HuH-7 (cell line): ENCODE measurements at places on chromosomes 6 and 20.

- no peak for DNase-seq
Observed at GRCh38 chr6:89585154-89585553, 53.4 kb downstream of the LYRM2 start.

- peak; percentile 11 for DNase-seq
Observed at GRCh38 chr6:89729818-89730217, 89.8 kb downstream of the MDN1 start.

- no peak for DNase-seq
Observed at GRCh38 chr6:2257363-2257762, 12.0 kb upstream of the GMDS start.

DNA sequence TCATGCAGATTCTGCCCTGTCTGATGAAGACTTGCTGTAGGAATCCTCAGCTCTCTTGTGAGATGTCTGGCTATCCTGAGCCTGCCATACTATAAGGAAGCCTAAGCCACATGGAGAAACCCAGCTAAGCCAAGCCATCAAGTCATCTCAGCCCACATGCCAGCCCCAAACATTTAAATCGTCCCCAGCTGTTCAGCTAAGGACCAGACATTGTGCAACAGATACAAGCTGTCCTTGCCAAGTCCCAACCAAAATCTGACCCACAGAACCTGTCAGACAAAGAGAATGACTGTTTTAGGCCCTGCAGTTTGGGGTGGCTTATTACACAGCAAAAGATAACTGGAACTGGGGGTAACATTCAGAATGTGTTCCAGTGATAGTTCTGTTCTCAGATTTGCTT lies 36.8 kb upstream of the FOXC1 start:
- no peak for DNase-seq

DNA sequence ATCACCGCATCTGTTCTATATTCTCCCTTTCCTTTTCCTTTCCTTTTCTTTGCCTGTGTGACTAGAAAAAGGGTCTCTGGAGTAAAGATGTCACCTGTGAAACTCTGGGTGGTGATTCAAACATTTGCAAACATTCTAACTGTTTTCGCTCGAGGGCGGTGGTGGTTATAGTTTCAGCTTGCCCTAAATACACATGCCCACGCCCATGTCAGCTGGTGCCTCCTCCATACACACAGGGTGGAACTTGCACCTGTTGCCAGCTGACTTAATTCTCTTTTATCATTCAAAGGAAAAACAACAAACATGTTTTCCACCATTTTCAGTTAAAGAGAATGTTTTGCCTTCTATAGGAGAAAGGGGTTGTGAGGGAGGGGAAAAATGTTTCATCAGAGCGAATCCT lies 381.9 kb upstream of the ARID1B start:
- no peak for DNase-seq

DNA sequence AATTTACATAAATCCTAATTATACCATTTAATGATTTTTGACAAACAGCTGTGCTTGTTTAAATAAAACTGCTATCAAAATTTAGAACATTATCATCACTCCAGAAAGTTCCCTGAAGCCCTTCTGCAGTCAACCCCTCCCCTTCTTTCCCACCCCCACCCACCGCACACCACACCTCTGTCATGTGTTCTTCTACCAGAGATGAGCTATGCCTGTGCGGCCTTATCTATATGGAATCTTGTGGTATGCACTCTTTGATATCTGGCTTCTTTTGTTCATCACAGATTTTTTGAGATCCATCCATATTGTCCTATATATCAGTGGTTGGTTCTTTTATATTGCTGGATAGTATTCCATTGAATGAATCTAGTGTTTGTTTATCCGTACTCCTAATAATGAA lies 7.2 kb downstream of the MYLIP start:
- DNase-seq, result no peak

DNA sequence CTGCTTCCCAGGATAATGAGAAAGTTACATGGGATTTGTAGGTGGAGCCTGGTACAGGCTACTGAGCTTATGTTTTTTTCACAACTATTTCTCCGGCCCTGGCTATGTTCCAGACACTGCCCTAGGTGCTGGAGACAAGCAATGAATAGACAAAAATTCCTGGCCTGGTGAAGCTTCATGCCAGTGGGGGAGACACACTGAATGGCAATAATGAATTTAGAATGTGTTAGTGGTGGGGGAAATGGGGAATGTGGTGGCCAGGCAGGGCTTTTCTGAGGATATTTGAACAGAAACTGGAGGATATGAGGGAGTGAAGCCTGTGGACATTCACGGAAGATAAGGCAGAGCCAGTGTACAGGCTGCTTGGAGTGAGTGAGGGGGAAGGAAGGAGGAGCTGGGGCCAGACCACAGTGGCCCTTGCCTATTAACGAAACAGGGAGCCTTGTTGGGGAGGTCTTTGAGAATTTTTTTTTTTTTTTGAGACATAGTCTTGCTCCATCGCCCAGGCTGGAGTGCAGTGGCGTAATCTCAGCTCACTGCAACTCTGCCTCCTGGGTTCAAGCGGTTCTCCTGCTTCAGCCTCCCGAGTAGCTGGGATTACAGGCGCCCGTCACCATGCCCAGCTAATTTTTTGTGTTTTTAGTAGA lies 6.6 kb downstream of the FOXS1 start:
- no peak for DNase-seq

DNA sequence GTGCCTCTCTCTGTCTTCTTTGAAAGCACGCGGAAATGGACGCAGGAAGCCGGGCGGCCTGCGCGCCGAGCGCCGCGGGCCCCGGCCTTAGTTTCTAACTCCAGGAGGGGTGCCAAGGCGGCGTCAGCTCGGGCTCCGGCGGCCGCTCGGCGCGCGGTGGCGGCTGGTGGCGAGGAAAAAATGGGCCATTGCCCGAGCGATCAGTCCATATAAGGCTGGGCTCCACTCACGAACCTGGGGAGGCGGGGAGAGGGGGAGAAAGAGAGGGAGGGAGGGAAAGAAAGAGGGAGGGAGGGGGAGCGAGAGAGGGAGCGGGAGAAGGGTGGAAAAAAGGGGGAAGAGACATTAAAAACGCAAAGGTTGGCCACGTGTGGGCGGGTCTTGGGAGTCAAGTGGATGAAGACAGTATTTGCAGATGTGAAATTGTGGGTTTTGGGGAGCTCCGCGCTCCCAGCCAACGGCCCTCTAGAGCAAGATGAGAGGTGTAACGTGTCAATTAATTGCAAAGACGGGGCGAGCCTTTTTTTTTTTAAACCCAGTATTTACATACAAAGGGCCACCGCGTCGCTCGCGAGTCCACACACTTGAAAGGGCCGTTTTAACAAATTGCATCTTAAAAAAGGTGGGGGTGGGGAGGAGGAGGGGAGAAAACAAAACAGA lies at the start of gene NKX2-2:
Gene NKX2-2 (minus strand): TSS at position 184 of the 660 bp plus-strand sequence. CDS start 395 bp downstream, outside the sequence.
- DNase-seq, result no peak

GRCh38 chr6:99426451-99426757 lies 1.3 kb upstream of the PNISR start:
- DNase-seq, result no peak

DNA sequence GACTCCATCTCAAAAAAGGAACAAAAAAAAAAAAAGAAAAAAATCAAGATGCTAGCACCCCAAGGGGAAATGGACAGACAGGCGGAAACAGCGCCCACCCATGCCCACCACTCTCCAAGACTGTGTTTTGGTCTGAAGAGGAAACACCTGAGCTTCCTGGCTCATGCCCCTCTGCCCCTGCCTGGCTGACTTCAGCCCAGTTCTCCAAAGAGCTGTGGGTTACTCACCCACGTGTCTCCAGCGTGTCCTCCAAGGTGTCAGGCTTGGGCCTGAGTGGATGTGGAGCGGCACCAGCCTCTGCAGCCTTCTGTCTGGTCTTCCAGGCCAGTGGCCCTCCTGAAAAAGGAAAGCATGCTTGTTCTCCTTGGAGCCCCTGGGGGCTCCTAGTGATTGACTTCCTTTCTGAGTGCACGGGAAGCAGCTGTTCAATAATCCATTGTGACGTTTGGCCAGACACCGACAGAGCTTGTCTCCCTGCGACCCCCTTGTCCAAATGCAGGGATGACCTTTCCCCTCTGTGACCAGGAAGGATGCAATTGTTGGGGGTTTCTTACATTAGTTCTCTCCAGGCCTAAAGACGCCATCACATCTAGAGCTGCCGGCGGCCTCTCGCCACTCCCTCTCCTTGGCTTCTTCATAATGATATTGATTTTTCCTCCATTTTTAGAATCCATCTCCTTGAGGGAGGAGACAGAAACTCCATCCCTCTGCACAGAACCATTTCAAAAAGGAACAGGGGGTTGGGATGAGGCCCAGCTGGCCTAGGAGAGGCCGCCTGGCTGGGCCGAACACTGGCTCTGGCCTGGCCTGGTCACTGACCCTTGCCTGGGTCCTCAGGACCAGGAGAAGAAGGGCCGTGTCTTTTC lies 58.4 kb downstream of the ADNP start:
- no peak for DNase-seq

GRCh38 chr6:26258212-26258977 lies 106.6 kb upstream of the BTN3A2 start:
- no peak for DNase-seq

DNA sequence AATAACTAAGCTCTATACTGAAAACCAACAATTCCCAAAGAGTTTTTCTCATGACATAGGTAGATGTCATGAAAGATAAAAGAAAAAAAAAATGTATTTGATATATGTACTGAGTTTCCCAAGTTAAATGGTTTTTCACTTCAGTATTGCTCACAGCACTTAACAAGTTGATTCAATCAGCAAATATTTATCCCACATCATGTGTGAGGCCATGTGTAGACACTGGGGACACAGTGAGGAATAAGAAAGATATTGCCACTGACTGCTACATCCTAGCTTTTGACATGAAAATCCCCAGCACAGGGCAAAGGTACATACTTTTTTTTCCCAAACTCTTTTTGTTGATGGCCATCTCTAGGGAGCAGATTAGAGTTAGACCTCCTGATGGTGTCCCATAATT lies 25.3 kb downstream of the SPTLC3 start:
- no peak for DNase-seq

DNA sequence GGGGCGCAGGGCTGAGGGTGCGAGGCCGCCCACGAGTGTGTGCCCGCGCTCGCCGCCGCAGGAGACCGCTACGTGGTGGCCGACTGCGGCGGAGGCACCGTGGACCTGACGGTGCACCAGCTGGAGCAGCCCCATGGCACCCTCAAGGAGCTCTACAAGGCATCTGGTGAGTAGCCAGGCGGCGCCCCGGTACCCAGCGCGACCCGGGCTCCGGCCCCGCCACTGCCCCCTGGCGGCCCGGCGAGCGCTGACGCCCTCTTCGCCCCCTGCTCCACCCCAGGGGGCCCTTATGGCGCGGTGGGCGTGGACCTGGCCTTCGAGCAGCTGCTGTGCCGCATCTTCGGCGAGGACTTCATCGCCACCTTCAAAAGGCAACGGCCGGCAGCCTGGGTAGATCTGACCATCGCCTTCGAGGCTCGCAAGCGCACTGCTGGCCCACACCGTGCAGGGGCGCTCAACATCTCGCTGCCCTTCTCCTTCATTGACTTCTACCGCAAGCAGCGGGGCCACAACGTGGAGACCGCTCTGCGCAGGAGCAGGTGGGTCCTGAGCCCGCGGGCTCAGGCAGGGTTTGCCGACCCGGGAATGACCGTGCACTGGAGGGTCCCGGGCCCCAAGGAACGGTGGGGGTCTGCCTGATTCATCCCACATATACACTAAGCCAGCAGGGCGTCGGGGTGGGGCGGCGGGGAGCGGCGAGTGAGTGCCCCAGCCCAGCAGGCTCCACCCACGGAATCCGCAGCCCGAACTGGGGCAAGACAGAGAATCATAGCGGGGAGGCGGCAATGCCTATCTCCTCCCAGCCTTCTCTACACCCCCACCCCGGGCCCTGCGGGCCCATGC lies 17.4 kb downstream of the HSPA12B start:
- DNase-seq, result peak; percentile 96

DNA sequence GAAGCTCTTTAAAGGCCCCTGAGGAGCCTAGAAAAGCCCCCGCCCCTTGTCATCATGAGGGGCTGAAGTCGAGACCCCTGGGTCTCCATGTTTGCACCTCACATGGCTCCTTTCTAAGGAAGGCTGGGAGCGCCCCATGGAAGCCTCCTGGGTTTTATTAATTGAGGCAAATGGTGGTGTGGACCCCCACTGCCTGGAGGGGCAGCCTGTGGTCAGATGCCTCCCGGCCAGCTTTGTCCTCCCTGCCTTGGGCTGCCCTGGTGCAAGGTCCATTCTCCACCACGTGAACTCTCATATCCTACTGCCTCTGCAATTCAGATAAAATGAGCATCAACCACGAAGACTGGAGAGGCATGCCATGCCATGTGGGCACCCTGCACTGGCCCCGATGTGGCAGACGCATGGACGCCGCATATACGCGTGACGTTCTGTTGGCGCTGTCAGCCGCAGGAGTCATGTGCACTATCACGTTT lies 295.5 kb downstream of the TAF4 start:
- DNase-seq, result no peak

DNA sequence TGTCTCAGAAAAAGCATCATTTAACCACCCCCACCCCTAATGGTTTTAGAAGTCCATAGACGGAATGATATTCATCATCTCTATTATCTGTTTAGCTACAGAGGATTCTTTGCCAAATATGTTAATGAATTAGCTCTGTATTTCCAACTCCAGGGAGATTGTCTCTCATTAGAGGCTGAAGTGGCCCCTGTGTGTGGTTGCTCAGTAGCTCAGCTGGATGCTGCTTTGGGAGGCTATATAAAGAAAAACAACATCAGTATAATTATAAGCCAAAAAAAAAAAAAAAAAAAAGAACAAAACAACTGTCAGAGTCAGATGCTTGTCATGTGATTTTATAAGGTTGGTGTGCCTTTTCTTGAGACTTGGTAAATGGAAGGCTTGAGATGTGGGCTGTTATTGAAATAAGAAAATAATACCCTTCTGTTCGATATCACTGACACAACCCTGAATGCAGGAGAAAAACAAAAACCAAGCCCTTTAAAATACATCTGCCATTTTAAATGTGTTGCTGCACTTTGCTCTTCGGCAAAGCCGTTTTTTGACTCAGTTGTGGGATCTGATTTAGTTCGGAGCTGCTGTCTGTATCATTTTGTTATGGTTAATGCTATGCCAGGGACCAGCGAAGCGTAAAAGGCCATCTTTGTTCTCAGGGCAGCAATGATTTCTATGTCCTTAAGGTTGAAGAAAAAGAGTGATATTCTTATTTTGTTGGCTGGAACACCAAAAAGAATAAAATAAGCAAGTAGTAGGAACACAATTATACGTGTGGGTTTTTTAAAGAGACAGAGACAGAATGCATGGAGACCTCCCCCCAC lies 422.6 kb downstream of the QKI start:
- no peak for DNase-seq

DNA sequence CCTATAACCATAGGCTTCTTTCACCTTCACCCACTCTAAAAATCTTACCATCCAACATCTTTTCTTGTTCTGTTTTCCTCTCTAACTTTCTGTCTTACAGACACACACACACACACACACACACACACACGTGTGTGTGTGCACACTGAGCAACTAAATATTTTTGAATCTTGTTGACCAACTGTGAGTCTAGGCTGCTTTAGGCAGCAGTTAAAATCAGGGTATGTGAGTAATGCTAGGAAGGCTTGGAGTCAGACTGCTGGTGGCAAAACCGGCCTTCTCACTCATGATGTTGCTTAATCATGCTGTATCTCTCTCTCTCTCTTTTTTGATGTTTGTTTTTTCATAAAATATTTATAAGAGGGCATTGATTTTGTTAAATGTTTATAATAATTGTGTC lies 103.1 kb upstream of the TBX18 start:
- DNase-seq, result no peak
